Caki2 (cell line): ENCODE measurements at places on chromosomes 1 and 21. TPM values are rescaled to one million over a fixed set of nuclear protein-coding genes. Genes with fewer than 3 reads are reported as not detected.
A peak's percentile ranks its signal among the peaks of the same experiment; 100 is the strongest.

The GNAT2 gene
- total RNA-seq, result not detected in 2 replicates

The DYNLT4 gene
- total RNA-seq, result not detected in 2 replicates

The PBX1 gene
- total RNA-seq, result 3.1 and 9.6 TPM in 2 replicates

The LINGO4 gene
- not detected in 2 replicates for total RNA-seq

The CELA2B gene
- total RNA-seq, result not detected in 2 replicates

The RNF223 gene
- total RNA-seq, result not detected in 2 replicates

The OR6K3 gene
- not detected in 2 replicates for total RNA-seq

The CD1C gene
- not detected in 2 replicates for total RNA-seq

The HSD3B2 gene
- total RNA-seq, result not detected in 2 replicates

The CYP4A11 gene
- total RNA-seq, result not detected in 2 replicates

The NBPF12 gene
- 1.4 and 3.0 TPM in 2 replicates for total RNA-seq

The MROH9 gene
- not detected in 2 replicates for total RNA-seq

The SPATA21 gene
- total RNA-seq, result not detected in 2 replicates

The GPR25 gene
- not detected in 2 replicates for total RNA-seq

The KCNJ9 gene
- total RNA-seq, result not detected in 2 replicates

The NUP133 gene
- 18.9 and 22.5 TPM in 2 replicates for total RNA-seq

The PADI2 gene
- 0.20 TPM in 1 of 2 replicates, not detected in the other for total RNA-seq

The ZNF672 gene
- total RNA-seq, result 16.2 and 27.4 TPM in 2 replicates

- DNase-seq, result peak; percentile 87
These were observed 19.0 kb downstream of the YARS1 start for GRCh38 chr1:32798191-32798590.

DNA sequence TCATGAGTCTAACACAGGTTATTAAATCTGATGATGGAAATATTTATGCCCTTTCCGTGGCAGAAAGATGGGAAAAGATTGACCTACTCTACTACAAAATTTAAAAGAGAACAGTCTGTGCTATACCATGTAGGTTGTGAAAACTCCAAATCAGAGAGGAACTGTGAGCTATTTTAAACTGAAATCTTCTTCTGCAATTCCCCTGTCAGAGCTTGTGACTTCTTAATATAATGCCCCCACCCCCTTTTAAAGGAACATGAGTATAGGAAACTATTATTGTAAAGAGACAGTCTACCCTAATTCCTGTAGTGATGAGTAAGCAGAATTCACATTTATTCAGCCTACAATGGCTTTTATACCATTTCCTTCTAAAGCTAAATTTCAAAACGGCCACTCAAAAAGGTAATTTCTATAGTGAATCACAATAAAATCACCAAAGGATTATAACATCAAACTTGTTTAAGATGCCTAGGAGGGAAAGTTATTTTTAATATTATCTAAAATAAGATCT, 11.7 kb downstream of the DSCAM start:
- DNase-seq, result no peak

GRCh38 chr1:93541045-93541444, 93.1 kb downstream of the FNBP1L start:
- DNase-seq, result no peak

- DNase-seq, result peak; percentile 57
These were observed 485 bp downstream of the SIPA1L2 start for GRCh38 chr1:232629250-232630046.

- DNase-seq, result no peak
These were observed 97.8 kb upstream of the BMP8A start for GRCh38 chr1:39393645-39394044.

- peak; percentile 49 for DNase-seq
These were observed 175.7 kb downstream of the VPS13D start for GRCh38 chr1:12405325-12406210.

DNA sequence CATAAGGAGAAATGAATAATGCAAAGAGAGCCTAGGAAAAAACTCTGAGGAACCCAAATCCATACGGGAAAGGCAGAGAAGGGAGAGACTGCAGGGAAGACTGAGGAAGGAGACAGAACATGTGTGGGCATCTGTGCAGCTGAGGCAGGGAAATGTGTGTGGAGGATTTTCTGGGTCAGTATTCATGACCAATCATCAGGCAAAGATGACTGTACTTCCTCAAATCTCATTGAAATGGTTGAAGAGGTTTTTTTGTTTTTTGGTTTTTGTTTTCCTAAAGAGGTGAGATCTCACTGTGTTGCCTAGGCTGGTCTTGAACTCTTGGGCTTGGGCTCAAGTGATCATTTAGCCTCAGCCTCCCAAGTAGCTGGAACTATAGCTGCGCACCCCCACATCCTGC, 15.7 kb downstream of the DIP2A start:
- no peak for DNase-seq

DNA sequence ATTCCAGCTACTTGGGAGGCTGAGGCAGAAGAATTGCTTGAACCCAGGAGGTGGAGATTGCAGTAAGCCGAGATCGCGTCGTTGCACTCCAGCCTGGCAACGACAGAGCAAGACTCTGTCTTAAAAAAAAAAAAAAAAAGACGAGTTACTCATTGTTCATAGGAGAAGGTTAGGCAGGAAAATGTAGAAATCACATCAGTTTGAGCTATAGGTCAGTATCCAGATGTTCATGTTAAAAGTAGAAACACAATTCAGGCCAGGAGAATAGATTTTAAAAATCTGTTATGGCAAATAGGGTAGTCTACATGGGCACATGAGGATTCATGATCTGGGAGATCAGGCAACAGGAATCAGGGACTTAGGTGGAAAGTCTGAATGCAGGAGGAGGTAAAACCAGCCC, 57.7 kb downstream of the SELENOF start:
- no peak for DNase-seq

GRCh38 chr1:61093525-61094137, 11.3 kb downstream of the NFIA start:
- no peak for DNase-seq

DNA sequence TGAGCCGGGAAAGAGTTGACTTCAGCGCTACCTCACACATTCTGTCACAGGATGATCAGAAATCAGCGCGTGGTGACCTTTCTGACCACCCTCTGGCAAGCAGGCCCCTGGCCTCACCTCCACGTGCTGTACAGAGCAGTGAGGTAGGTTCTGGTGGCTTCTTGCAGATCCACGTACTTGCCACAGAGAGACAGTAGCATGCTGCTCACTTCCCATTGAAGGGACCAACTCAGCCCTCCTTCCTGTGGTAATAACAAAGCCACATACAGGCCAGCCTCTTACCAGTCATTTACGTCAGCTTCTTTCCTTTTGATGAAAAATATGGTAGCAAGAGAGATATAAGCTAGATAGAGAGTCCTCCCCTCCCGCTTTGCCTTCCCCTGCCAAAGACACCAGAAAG, 200.7 kb downstream of the CHRM3 start:
- no peak for DNase-seq

DNA sequence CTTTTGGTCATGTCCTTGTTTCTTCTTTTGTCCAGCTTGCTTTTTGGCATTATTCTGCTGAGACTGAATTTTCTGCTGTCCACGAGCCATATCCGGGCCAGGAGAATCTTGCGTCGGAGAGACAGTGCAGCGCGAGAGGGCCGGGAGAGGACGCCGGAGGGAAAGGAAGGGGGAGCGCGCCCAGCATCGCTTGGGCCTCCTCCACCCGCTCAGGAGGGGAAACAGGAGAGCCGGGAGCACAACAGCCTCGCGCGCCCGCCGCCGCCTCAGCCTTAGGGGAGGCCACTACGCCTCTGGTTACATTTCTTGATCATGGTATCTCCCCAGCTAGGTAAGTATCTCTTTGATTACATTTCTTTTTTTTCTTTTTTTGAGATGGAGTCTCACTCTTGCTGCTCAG, 7.4 kb upstream of the DEGS1 start:
- DNase-seq, result no peak

GRCh38 chr1:156539818-156540355, 32.5 kb downstream of the IQGAP3 start:
- no peak for DNase-seq

- peak; percentile 45 for DNase-seq
These were observed at the start of gene FHAD1 for GRCh38 chr1:15246960-15247614. FHAD1 (plus strand) TSS chr1:15247223; CDS start chr1:15251785, 4,562 bp downstream.

DNA sequence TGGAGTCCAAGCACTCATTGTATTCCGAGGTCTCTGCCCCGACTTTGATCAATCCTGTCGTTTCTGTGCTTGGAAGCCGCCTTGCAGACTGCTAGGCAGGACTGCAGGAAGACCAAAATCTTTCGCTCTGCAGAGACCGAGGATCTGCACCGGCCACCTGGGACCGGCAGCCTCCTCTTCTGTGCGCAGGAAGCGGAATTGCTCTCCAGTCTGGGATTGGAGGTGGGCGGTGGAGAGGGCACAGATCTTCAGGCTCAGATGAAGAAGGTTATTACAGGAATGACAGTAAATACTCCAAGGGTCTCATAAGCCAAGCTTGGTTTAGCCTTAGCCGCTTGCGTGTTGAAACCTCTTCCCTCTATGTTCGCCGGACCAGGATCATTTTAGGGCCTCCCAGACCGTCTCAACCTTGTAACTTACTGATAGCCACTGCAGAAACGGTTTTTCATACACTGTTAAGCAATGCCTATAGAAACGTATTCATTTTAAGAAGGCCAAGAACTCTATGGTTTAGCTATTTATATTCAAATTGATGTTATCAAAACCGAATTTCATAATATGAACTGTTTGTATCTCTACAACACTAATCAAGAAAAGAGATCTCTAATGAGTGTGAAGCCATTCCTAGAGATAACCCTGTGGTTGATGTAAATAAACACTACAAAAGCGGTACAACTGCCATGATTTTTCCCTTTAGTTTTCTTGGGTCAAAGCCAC, 1.1 kb downstream of the MIA3 start:
- peak; percentile 6 for DNase-seq

DNA sequence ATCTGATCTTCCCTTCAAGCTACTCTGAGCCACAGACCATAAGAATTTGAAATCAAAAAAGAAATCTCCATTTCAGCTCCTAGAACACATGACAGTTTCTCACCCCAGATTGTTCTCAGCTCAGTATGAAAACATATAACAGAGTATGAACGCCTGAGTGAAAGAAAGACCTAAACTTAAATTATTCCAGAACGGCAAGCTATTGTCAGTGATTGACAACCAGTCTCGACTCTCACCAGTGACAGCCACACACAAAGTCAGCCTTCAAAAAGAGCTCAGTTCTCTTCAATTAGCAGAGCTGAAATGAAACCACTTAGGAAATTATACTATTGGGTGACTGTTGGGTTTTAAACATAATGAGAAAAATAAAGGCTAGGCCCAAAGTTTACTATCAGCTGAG, 312.8 kb downstream of the OMA1 start:
- no peak for DNase-seq

DNA sequence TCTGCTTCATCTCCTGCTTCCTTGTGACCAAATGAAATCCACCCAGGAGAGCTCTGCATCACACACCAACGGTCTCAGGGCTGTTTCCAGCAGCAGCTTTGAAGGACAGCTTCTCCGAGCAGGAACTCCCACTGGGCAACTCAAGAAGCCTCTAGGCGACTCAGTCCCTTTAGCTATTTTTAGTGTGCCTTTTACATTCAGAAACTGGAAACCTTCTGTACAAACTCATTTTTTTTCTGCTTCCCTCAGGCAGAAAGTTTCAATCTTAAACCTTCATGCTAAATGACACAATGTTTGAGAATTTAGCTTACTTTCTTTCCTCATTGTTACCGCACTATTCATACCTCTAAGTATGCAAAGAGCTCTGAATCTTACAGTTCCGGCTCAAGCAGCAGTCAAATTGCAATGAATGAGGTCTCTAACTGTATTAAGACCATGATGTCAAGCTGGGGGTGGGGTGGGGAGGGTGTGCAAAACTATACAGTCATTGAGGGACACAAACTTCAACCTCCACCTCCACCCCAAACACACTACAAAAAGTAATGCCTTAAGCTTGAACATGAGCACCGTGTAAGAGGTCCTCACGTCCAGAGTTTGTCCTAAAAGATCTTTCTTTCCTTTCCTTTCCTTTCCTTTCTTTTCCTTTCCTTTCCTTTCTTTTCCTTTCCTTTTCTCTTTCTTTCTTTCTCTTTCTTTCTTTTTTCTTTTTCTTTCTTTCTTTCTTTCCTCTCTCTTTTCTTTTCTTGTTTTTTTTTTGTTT, 16.4 kb upstream of the TARBP1 start:
- DNase-seq, result peak; percentile 51

- DNase-seq, result no peak
These were observed 2.3 kb downstream of the ZZZ3 start for GRCh38 chr1:77680173-77680572.

DNA sequence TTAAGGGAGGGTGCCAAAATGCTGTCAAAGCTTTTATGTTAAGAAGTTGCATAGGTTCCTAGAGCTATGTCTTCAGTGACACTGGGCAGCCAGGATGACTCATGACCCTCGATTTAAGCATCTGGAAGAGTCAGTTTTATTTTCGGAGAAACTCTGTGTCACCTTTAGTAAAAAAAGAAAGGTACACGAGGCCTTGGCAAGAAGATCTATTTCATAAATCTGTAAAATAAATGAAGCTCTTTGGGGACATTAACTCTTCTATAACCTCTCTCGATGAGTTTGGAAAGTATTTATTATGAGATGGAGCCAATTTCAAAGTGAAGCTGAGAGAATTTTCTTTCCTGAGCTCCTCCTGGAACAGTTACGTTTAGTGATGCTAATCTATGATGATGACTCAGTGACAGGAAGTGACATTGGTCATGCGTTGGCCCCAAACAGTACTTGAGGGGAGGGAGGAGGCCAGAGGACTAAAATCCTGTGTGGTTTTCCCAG, 156.5 kb downstream of the HLX start:
- peak; percentile 14 for DNase-seq

GRCh38 chr1:54968551-54968950, 11.9 kb upstream of the TMEM61 start:
- DNase-seq, result no peak

DNA sequence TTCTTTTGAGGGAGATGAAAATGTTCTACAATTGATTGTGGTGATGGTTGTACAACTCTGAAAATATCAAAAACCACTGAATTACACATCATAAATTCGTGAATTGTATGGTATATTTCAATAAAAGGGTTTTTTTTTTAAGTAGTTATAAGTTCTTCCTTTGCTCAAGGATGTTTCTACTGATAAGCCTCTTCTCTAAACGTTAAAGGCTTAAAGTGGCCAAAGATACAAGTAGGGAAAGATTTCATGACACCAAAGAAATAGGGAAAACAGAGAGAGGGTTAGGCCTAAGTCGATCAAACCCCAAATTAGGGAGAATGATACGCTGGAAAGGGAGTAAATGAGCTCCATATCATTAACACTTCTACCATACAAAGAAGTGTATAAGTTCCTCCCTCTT, 4.1 kb downstream of the KDM5B start:
- DNase-seq, result no peak

DNA sequence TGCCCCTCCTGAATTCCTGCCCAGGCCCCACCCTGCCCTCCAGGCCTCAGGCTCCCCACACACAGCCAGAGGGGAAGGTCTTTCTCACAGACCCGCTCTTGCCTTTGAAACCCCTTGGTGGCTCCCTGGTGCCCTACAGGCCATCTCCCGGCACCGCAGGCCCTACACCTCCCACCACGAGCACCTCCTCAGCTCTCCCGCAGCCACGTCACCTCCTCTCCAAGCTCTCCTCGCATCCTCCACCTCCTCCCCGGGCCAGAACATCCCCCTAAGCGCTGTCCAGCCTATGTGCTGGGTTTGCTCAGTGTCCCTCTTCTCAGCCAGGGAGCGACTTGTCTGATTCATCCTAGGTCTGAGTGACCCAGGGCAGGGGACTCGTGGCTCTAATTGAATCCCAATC, 66.4 kb downstream of the DMRTB1 start:
- DNase-seq, result no peak
